Stimulated activated CD8-positive, alpha-beta memory T cell treated with anti-CD3 and anti-CD28 coated beads, Interleukin-15, amount 100 ng/mL, for 48 hours (primary cell): ENCODE measurements at places on chromosomes 4 and X.

GRCh38 chr4:81196126-81196650 lies 18.8 kb downstream of the PRKG2 start:
- DNase-seq, result no peak

- DNase-seq, result no peak
Measured at GRCh38 chrX:116282751-116283150, 112.2 kb downstream of the AGTR2 start.

DNA sequence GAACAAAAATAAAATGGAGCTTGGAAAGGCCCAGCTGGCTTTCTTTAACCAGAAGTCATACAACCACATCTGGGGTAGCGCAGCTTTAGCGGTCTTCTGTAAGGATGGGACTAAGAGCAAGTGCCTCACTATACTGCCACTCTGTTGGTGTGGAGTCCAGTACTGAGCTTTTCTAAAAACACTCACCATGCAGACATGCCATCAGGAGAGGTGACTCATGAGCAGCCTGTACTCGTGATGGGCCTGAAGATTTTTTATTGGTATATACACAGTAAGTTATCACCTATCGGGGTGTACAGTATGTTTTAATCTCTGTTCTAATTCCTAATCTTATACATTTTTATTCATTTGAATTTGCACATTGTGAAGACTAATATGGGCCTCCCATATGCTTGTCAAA lies 9.6 kb downstream of the PPP3CA start:
- no peak for DNase-seq

DNA sequence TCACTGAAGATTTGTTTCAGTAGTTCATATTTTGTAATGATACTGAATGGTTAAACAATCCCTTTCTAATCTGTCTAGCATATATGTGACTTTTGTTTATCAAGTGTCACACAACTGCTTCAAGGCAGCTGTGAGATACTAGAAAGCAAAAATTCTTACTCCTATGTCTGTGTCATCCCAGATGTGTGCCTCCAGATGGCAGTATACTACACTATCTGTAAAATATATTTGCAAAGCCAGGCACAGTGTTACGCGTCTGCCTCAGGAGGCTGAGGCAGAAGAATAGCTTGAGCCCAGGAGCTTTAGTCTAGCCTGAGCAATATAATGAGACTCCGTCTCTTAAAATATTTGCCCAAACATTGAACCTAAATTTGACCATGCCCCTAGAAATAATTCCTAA lies 4.0 kb downstream of the NUDT10 start:
- DNase-seq, result no peak

- DNase-seq, result no peak
Measured at GRCh38 chr4:115234405-115235093, 121.1 kb upstream of the NDST4 start.
